ENCODE measurements at places on chromosomes 1 and 21. TPM values are rescaled to one million over a fixed set of nuclear protein-coding genes. Genes with fewer than 3 reads are reported as not detected.

- DNase-seq: no peak
Measured at GRCh38 chr1:176987016-176987415, 177.5 kb downstream of the ASTN1 start.

DNA sequence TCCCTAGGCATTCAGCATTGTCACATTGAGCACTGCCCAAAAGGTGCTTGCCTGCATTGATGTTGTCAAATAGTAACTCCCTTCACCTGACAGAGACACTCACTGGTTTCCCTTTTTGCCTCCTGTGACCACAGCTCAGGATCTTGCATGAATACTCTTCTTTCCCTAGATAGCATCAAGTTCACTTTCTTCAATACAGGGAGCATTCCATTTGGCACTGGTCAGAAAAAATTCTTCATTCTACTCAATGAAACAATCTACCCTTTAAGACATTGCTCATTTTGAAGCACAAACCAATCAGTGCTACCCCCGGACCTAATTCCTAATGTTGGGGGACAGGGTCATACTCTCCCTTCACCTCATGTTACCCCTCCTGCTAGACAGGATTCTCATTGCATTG, 319.0 kb upstream of the SNX7 start:
- no peak for DNase-seq

DNA sequence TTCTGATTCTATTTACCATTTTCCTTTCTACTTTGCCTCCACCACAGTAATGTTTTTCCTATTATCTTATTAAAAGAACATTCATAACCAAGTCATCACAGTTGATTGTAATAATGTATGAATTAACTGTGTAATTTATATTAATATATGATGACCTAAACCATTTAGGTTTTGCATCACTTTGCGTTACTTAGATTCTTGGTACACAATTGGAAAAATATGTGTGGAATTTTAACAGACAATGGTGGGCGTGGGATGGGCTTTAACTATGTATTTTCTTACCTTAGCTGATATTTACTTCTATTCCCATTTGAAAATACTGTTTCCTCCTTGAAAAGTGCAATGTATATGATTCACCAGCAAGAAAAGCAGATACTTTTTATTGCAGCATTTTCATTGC, 3.6 kb downstream of the KRTAP21-3 start:
- no peak for DNase-seq

The CIART gene
- total RNA-seq: 3.1 TPM

DNA sequence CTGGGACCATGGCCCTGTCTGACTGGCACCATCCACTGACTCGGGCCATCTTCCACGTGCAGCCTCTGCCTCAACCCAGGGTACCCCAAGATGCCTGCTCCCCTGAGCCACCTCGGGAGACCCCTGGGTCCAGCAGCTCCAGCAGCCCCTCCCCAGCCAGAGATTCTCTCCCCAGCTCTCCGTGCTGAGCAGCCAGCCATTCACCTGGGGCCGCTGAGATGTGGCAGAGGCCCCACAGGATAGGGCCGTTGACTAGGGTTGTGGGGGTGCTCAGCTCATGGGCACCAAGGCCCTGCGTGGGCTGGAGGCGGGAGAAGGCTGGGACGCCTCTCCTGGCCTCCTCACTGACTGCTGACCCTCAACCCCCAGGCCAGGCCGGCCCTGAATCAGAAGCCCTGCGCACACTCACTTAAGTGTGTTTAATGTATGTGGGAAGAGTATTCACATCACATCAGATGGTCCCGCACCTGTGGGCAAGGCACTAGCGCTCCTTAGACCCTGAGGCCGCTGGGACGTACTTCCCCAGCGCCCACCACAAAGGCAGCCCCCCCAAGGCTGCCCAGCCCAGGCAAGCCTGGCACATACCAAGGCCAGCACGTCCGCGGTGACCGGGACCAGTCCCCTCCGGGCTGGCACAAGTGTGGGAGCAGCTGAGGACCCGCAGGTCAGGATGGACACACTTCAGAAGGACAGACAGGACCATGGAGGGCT, 27.8 kb downstream of the SLC19A1 start:
- DNase-seq: no peak

The ATF3 gene
- 41.5 TPM for total RNA-seq

The TFF2 gene
- total RNA-seq: not detected

DNA sequence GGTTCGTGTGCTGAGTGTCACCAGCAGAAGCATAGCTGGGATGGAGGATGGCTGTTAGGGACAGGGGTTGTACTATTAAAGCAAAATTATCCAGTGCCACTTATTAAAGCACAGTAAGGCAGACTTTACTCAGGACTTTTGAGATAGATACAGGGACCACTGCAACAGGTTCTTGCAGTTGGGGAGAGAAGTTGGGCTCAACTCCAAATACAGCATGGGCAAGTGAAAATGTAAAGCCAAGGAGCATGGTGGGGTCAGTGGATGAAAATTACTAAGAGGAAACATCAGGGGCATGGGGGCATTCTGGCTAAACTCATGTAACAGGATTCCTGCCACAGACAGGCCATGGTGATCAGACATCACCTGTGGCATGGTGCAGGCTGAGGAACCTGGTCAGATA, 15.0 kb upstream of the REN start:
- no peak for DNase-seq

DNA sequence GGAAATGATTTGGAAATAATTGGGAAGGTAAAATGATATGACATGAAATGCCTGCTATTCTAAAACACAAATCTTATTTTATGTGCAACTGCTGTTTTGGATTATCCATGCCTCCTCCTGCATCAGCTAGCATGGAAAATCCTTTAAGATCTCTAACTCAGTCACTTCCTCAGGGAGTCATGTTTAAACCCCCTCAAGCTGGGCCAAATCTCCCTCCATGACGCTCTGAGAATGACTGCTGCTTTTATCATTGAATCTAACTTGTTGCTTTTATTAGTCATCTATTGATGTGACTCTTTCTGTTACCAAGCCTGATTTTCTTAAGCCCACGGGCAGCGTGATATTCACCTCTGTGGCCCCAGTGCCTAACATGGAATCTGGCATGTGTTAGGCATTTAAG, 324.8 kb downstream of the DISC1 start:
- no peak for DNase-seq

The KRTAP11-1 gene
- not detected for total RNA-seq

- no peak for DNase-seq
Measured at GRCh38 chr1:226486161-226486560, 62.4 kb upstream of the STUM start.

- no peak for DNase-seq
Measured at GRCh38 chr1:234458352-234459017, 20.5 kb downstream of the TARBP1 start.

The SPRR1B gene
- not detected for total RNA-seq

The SYTL1 gene
- 2.1 TPM for total RNA-seq

DNA sequence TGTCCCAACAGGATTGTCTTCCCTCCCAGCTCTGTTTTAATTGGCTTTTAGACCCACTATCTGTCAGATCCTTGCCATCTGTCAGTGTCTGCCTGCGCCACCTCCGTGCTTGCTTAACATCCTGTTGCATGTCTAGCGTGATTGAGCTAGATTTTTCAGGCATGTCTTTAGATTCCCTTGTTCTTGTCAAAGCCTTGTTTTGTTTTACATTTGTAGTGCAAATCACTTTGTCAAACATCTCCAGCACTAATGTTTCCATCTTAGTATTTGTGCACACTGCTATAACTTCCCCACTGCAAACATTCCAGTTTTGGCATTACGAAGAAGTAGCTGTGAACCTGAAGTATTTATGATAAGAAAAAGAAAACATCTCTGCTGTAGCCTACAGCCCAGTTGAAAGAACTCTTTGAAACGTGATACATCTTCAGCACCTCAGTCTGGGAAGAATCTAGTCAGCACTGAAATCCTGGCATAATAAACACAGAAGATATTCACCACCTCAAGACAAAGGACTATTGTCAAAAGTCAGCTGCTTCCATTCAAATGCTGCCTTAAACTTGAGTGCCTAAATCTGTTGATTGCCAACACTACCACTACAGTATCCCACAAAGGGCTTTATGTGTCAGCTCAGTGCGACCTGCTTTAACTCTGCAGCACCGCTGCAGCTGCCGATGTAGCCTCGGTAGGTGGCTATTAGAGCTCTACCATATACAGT, 105.0 kb downstream of the FNBP1L start:
- no peak for DNase-seq

The ATP1A2 gene
- total RNA-seq: 68.2 TPM

The MYCL gene
- not detected for total RNA-seq
